ENCODE measurements at places on chromosomes 4 and X.

GRCh38 chr4:108327642-108328382, 159.1 kb upstream of the LEF1 start:
- DNase-seq = no peak

DNA sequence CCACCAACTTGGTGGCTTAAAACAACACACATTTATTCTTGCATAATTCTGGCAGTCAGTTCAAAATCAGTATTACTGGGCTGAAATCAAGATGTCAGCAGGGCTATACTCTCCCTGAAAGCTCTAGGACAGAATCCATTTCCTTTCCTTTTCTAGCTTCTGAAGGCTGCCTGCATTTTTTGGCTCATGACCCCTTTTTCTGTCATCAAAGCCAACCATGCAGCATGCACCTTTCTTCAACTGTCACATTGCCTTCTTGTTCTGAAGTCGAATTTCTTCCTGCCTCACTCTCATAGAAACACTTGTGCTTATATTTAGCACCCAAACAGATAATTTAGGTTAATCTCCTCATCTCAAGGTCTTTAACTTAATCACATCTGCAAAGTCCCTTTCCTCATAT, 79.8 kb upstream of the PPP1R2C start:
- no peak for DNase-seq

GRCh38 chr4:3410401-3411135, 31.2 kb upstream of the HGFAC start:
- DNase-seq = no peak

DNA sequence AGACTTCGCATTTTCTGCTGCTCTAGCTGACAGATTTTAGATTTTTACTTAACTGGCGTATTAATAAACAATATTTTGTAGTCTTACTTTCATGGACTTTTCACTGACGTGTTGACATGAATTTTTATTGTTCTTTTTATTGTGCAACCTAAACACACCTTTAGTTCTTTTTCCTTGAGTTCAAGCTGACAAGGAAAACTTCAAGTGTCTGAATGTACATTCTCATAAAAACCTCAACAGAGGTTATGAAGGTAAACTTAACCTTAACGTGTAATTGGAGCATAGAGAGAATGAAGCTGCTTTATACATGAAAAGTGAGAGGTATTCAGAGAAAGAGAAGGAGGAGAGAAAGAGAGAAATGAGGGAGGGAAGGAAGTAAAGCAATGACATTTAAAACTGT, 364.3 kb upstream of the CT83 start:
- no peak for DNase-seq

GRCh38 chrX:1871887-1872286, 257.0 kb downstream of the ASMT start:
- DNase-seq = no peak

GRCh38 chr4:16765546-16765945, 132.9 kb downstream of the LDB2 start:
- DNase-seq = no peak

DNA sequence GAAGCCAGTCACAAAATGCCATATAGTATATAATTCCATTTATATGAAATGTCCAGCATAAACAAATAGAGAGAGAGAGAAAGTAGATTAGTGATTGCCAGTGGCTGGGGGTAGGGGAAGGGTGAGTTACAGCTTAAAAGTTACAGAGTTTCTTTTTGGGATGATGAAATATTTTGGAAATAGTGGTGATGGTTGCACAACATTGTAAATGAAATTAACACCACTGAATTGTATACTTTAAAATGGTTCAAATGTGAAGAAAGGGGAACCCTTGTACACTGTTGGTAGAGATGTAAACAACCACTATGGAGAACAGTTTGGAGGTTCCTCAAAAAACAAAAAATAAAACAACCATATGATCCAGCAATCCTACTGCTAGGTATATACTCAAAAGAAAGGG, 131.2 kb upstream of the GPC4 start:
- DNase-seq = no peak

DNA sequence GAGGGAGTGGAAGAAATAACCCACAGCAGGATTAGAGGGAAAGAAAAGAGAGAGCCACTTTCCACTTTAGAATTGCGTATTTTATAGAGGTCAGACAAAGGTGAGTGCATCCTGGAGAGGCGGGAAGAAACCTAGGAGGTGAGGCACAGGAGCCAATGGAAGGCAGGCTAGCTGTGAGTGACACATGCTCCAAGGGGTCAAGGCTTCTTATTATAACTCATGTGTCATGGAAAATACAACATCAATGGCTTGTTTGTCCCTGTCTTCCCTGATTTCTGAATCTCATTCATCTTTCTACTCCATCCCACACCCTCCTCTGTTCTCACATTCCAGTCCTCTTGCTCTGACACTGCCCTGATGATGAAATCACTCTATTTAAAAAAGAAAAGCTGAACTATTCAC, 14.4 kb downstream of the ANXA3 start:
- no peak for DNase-seq

Data from GM04504 (cell line).